ENCODE measurements at places on chromosomes 7 and 10.

DNA sequence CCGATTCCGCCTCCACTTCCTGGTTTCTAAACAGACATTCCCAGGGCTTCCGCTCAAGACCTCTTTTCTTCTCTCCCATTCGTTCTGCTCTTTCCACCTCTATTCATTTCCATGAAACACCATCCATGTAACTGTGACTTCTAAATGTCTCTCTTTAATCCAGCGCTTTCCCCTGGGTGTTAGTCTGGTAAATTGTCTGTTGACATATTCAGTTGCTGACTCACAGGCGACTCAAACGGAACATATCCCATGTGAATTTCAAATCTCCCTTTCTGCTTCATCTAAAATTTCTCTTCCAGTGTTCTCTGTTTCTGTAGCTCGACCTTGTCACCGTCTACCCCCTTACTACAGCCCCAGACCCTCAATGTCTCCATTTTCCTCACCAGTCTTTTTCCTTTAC lies 119.1 kb downstream of the PFKFB3 start:
- no peak for DNase-seq

DNA sequence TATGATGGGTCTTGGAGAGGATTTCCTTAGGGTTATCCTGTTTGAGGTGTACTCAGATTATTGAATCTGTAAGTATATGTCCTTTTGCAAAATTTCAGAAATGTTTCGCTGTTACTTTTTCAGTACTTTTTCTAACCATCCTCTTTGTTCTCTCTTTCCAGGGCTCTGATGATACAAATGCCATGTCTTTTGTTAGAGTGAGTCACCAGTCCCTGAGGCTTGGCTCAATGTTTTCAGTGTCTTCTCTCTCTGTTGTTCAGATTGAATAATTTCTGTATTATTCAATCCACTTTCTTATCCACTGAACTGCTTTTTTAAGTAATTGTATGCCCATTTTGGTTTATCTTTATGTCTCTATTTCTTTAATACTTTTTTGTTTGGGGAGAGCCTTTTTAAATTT lies 449.4 kb downstream of the TNS3 start:
- no peak for DNase-seq

GRCh38 chr7:143892527-143893300 lies 9.3 kb downstream of the TCAF1 start:
- no peak for DNase-seq

GRCh38 chr7:82443036-82443546 lies 486 bp downstream of the CACNA2D1 start:
- no peak for DNase-seq

- no peak for DNase-seq
Measured at GRCh38 chr10:48655411-48656240, 29.0 kb upstream of the WDFY4 start.

- DNase-seq = no peak
Measured at GRCh38 chr7:64599359-64599758, 36.5 kb upstream of the ZNF680 start.

DNA sequence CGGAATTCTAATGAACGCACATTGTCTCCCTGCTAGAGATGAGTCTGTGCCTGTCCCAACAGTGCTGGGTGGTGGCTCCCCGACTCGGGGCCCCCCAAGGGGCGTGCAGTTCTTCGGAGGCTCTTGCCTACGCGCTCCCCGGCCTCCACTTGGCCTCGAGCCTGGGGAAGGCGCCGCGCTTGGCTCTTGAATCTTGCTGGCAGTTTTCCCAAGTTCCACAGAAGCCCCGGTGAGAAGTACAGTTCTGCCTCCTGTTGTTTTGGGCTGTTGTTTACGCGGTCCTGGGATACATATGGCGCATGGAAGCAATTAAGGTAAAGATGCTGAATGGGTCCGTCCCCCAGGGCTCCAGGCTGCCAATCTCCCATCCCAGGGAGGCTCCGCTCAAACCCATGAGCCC lies 32.6 kb upstream of the UNCX start:
- no peak for DNase-seq

DNA sequence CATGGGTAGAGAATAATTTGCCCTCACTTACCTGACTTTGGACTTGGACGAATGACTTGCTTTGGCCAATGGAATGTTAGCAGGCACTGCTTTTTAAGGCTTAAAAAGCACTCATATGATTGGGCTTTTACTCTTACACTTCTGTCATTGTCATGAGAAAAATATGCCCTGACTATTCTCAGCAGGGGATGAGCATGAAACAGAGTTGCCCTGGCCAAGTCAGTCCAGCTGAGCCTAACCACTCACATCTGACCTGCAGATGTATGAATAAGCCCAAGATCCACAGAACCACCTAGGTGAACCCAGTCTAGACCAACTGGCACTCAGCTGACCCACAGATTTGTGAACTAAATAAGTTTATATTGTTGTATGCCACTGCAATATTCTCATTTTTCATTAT lies 573.5 kb downstream of the TNS3 start:
- DNase-seq = no peak

- DNase-seq = no peak
Measured at GRCh38 chr7:102248456-102249395, 37.9 kb upstream of the SH2B2 start.

GRCh38 chr7:127884066-127884559 lies 147.1 kb downstream of the LRRC4 start:
- no peak for DNase-seq

GRCh38 chr10:87600581-87600980 lies 59.1 kb upstream of the PAPSS2 start:
- no peak for DNase-seq

- DNase-seq = no peak
Measured at GRCh38 chr10:76031769-76032699, 600.6 kb downstream of the LRMDA start.

GRCh38 chr10:71805776-71806703 lies 32.7 kb upstream of the VSIR start:
- no peak for DNase-seq

DNA sequence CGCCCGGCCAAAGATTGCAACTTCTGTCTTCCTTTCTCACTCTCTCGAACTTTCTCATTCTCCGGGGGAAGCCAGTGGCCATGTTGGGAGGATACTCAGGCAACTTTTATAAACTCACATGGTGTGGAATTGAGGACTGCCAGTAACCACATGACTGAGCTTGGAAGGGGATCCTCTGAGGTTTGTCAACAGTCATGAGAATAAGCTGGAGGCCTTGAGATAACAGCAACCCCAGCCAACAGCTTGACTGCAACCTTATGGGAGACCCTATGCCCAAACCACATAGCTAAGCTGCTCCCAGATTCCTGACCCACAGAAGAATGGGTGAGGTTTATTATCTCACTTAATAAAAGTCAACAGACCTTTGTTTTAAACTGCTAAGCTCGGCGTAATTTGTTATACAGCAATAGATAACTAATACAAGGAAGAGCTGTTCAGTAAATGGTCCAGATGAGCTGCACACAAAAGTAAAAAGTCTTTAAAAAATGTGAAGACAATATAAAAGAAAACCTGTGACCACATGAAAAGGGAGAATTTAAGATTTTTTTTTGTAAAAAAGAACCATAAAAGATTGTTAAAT lies 9.6 kb downstream of the SYPL1 start:
- no peak for DNase-seq

GRCh38 chr7:158353606-158354570 lies 233.7 kb downstream of the PTPRN2 start:
- DNase-seq = no peak

- no peak for DNase-seq
Measured at GRCh38 chr10:24882047-24882698, 70.2 kb downstream of the PRTFDC1 start.

DNA sequence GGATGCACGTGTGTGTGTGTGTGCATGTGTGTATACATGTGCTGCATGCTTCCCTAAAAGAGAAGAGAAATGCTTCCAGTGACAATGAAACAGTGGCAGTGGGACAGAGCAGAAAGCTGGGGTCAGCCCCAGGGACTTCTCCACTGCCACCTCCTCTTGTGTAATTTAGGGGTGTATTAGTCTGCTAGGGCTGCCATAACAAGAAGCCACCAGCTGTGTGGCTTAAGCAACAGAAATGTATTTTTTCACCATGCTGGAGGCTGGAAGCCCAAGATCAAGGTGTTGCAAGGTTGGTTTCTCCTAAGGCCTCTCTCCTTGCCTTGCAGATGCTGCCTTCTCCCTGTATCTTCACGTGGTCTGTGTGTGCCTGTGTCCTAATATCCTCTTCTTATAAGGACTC lies 190.5 kb downstream of the CXCL12 start:
- no peak for DNase-seq

- DNase-seq = no peak
Measured at GRCh38 chr7:149355390-149356048, 93.5 kb downstream of the ZNF783 start.

- no peak for DNase-seq
Measured at GRCh38 chr7:105640956-105641810, 59.9 kb upstream of the EFCAB10 start.

DNA sequence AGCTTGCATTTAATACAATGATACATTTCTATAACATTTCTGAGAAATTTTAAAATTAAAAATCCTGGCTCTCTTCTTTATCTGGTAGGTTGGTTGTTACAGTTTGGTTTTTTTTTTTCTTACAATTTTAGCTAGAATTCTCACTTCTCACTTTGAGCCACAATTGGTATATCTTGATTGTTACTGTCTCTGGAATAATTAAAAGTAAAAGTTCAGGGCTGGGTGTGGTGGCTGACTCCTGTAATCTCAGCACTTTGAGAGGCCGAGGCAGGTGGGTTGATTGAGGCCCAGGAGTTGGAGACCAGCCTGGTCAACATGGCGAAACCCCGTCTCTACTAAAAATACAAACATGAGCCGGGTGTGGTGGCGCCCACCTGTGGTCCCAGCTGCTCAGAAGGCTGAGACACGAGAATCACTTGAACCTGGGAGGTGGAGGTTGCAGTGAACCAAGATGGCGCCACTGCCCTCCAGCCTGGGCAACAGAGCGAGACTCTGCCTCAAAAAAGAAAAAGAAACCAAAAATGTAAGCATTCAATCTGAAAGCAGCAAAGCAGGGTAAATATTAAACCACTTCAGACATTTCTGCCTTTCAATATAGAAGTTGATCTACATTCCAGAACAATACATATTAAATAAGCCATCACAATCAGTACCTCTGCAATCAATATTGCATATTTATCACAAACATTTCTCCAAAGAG lies 88.6 kb upstream of the PFKP start:
- no peak for DNase-seq

DNA sequence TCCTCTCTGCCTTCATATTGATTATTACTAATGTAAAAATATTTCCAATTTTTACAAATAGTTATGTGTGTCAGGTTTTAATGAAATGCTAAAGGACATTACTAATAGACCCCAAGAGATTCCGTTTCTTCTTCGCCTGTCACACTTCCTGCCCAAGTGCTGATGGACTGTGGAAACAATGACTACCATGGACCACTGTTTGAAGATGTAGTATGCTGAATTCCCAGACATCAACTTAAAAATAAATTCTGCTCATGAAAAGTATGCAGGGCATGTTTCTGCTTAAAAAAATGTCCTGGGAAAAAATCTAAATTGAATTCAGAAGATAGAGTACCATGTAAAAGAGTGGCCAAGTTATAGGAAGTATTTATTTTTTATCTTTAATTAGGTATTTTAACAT lies 52.1 kb downstream of the ST7 start:
- DNase-seq = no peak

DNA sequence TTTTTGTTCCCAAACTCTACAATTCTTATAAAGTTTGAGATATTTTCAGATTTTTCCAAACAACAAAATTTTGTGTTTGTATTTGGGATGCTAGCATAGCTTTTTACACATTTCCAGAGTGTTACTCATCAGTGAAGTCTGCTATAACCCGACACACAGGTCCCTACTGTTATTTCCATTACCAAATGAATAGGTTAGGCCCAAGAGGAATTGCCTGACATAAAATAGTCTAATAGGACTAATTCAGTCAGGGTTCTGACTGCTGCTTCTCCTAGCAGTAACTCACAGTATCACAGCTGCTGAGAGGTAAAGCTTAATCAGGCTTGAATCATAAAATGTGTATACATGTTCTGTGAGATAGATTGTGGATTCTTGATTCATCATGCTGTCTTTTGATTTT lies 49.1 kb upstream of the STRIP2 start:
- no peak for DNase-seq

- no peak for DNase-seq
Measured at GRCh38 chr7:27213433-27214238, 13.7 kb upstream of the HOXA13 start.

GRCh38 chr10:480928-481552 lies 208.4 kb downstream of the DIP2C start:
- no peak for DNase-seq

DNA sequence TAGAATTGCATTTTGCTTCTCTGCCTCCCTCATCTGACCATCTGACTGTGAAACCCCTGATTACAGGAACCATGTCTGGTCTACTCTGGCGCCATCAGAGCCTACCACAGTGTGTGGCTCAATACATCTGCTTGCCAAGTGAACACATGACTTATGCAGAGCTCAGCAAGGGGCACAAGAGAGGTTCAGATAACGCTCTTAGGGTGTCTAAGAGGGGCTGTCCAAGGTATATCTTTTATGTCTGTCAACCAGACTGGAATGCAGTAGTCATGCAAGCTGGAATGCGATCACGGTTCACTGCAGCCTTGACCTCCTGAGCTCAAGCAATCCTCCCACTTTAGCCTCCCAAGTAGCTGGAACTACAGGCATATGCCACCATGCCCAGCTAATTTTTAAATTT lies 10.3 kb upstream of the RRP12 start:
- no peak for DNase-seq

DNA sequence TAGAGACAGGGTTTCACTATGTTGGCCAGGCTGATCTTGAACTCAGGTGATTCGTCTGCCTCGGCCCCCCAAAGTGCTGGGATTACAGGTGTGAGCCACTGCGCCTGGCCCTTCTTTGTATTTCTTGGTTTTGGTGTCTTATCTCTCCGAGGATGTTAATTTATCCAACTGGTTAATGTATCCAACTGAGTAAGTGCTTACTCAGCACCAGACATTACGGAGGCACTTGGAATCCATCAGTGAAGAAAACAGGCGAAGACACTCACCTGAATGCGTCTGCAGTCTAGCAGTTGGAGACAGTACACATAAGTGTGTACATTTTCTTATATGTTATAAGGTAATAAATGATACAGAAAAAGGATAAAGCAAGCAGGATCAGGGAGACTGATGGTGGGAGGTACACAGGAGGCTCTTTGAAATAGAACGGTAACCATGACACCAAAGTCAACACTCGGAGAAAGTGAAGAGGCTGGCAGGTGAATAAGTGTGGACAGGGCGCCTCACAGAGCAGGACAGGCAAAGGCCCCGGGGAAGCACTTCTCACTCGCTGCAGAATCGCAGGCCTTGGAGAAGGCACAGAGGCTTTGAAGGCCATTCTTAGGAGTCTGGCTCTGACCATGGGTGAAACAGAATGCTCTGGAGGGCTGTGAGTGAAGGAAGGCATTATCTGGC lies 73.1 kb downstream of the LANCL2 start:
- DNase-seq = no peak

DNA sequence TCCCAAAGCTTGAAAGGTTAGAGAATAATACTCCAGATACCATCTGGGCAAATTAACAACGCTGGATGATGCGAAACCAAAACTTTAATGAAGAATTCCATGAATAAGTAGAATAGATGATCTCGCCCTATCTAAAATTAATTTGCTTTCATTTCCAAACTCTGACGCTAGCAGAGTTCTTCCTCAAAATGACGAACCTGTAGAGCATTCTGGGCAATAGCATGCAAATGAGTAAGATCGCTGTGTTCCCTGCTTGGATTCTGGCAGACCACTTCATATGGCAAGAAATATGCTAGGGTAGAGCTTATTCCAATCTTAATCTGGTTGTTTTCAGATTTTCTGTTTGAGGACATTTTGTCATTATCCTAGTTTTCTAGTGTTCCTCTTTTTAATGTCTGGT lies 36.1 kb upstream of the SMNDC1 start:
- no peak for DNase-seq

- no peak for DNase-seq
Measured at GRCh38 chr7:37027557-37028341, 303.5 kb upstream of the AOAH start.
